HEK293T (cell line): ENCODE measurements at places on chromosomes 6 and 20.

GRCh38 chr6:107235511-107235910, 120.2 kb upstream of the BEND3 start:
- DNase-seq, result no peak

DNA sequence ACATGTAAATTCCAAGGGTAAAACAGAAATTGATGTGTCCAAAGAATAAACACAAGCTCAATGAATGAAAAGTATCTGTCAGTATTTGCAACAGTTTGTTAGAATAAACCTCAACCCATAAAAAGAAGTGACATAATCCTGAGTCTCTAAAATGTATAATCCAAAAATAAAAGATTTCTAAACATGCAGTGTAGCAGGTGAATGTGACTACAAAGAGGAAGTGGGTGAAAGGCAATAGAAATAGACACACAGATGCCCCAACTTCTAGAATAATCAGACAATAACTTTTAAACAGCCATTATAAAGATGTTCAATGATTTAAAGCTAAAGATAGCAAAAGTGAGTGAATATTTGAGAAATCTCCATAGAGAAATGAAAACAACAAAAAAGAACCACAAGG, 1009.2 kb upstream of the GJE1 start:
- no peak for DNase-seq

GRCh38 chr6:3381233-3381921, 75.5 kb downstream of the SLC22A23 start:
- no peak for DNase-seq

- no peak for DNase-seq
Measured at GRCh38 chr6:35267897-35268296, 8.4 kb downstream of the ZNF76 start.

DNA sequence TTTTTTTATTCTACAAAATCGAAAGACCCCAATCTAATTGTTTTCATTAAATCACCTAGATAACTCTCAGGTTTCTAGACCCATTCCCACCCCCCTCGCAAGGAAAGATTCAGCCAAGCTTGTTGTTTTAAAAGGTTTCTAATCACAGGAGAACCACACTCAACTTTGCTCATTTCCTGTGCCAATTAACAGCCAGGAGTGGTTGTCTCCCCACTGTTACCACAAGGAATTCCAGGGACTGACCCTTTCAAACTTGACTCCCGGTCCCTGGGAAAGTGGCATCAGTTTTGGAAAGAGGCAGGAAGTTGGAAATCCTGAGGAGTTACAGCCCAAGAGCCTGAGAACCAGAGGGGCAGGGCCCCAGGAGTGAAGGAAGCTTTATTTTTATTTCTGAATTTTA, 561.3 kb upstream of the JAG1 start:
- no peak for DNase-seq

DNA sequence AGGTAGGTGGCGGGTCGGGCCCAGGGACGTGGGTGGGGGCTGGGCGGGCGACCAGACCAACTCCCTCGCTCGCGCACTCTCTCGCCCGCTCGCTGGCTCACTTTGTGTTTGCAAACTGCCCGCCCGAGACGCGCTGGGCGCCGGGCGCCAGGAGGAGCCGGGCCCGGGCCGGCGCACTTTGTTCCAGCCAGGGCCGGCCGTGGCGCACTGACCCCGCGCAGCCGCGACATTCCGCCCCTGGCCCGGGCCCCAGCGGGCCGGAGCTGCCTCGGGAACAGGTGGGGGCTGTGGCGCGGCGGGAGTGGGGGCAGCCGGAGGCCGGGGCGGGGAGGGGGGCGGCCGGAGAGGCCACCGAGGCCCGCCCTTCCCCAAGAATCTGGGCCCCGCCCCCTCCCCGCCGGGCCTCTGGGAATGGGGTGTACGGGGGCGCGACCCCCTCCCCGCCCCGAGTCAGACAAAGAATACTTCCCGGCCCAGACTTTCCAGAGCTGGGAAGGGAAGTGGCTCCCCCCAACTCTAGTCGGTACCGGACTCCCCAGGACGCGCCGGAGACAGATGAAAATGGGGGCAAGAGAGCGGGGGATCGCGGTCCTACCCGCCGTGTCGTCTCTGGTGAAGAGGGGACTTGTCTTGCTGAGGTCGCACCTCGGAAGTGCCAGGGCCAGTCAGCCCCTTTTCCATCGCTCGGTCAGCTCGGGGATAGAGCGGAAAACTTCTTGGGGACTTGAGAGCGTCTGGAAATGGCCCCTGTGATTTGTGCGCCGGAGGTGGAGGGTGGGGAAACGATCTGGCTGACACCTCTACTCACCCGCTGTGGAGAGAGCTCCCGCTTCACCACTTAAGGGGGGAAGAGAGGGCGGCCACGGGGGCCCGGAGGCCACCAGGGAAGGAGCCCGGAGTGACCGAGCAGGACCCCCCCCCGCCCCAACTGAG, 951 bp downstream of the FOXP4 start:
- peak; percentile 52 for DNase-seq

DNA sequence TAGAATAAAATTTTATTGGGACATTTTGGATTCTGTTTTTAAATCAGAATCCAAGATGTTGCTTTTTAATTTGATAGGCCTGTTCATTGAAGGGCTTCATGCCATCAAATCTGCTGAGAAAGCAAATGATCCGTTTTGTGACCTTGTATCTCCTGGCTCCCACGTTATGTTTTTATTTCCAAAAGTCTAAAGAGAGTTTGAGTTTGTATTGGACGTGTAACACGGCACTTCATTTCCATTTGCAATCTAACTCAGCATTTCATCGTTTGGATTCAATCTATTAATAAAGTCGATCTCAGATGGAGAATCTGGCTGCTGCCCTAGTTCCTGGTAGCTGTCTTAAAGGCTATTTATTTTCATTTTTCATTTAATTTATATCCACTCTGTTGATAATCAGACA, 17.0 kb downstream of the KIF25 start:
- no peak for DNase-seq
